ENCODE measurements at places on chromosomes 4 and X.

- DNase-seq, result no peak
These were observed 126.6 kb downstream of the PPP4R3C start for GRCh38 chrX:27336466-27337091.

DNA sequence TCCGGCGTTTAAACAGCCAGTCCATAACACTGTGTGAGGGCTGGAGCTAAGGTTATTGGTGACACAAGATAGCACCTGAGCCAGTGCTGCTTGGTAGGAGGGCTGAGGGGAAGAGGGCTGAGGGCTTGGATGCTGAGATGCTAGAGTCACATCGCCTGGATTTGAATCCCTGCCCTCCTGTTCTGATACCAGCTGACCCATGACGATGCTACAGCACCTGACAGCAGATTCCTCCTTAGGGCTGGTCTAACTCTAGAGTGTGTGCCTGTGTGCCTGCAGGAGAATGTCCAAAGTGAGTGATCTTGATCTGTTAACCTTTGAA lies 102.5 kb downstream of the PTTG2 start:
- DNase-seq, result no peak

DNA sequence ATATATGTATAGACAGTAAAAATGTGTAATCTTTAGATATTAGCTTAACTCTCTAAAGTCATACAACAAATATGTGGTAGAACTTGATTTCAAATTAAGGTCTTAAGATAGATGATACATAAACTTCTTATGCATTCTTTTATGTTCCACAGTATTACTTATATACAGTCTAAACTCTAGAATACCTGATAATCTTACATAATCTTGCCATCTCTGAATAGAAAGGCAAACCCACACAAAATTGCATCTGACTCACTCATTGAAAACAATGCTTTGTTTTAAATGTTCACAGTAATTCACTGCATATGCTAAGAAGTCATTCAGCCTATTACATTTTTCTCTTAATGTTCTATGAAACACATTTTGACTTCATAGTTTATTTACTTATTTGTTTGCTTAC lies 10.1 kb downstream of the SULT1B1 start:
- no peak for DNase-seq

GRCh38 chrX:123425471-123425870 lies 241.4 kb downstream of the GRIA3 start:
- DNase-seq, result no peak

GRCh38 chr4:174763454-174764104 lies 65.5 kb downstream of the GLRA3 start:
- DNase-seq, result no peak

DNA sequence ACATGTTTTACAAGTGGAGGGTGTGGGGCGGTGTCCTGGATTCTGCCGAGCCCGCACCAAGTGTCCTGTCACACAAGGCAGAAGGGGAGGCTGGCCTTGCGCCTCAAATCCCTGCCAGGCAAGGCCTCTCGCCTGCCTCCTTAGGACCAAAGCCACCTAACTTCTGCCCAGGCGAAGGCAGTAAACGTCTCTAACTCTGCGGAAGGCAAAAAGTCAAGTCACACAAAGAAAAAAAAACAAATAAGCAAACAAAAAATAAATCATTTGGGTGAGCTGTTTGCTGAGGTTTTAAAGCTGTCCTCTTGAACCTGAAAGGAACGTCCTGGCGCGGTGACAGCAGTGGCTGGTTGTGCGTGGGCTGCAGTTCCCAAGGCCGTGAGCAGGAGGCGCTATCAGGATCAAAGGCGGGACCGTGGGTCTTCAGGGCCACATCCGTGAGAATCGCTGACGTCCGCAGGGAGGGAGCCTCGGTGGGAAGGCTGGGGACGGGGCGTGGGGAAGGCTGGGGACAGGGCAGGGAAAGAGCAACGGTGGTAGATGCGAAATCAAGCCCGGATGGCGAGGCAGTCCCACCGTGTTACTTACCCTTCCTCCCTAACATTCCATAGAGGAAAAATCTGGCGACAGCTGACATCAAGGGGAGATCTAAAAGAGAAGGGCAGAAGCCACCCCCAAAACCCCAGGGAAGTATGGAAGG lies 99.1 kb downstream of the TRAPPC11 start:
- no peak for DNase-seq

GRCh38 chrX:103376979-103377324 lies 614 bp downstream of the BEX3 start:
- no peak for DNase-seq

DNA sequence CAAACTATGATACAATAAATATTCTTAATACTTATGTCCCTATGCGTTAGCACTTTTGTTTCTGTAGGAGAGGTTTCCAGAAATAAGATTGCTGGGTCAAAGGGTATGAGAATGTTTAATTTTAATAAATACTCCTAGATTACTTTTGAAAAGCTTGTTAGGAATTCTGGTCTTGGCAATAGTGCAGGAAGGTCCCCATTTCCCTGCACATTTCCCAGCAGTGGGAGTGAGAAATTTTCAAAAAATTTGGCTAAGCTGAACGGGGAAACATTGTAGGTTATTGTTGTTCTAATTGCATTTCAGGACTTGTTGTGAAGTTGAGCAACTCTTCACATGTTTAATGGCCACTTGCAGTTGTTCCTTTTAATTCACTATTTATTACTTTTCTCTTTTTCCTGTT lies 27.1 kb downstream of the IGFBP7 start:
- no peak for DNase-seq

- no peak for DNase-seq
These were observed 163.5 kb downstream of the MGST2 start for GRCh38 chr4:139828966-139829664.

GRCh38 chr4:44725166-44725565 lies 1.2 kb downstream of the GNPDA2 start:
- no peak for DNase-seq

DNA sequence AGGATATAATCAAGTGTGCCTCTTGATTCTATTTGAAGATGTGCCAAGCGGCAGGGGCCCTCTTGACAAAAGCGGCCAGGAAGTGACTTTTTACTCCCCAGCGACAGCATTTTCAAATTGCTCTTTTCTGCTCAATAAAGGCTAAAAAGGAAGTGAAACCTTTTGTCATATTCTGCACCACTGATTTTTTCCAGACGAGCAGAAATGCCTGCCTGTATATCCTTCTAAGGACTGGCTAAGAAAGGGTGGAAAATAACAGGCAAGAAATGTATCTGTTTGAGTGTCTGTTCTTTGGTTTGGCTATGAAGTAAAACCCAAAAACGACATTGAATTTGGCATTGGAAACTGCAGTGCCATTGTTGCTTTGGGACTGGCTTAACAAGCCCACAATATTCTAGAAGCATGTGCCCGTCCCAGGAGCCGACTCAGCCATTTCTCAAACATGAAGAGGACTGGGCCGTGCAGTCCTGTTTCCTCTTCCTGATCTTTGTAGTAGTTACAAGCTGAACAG lies 25.4 kb downstream of the TMSB4X start:
- DNase-seq, result no peak

DNA sequence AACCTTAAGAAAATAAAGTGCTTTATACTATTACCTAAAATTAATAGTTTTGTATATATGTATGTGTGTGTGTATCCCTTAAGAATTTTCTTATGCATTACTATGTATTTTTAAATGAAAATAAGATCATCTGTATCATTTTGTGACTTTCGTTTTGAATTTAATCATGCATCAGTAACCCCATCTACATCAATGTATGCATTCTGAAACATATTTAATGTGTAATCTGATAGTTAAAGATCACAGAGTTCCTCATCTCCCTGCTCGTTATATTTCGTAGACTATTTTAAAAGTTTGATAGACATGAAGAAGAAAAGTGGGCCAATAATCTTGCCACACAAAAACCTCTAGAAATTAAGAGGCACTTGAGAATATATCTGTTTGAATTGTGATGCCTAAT lies 7.4 kb downstream of the BMPR1B start:
- DNase-seq, result no peak

GRCh38 chr4:175947117-175947722 lies 118.4 kb upstream of the WDR17 start:
- no peak for DNase-seq

- no peak for DNase-seq
These were observed 59.1 kb upstream of the RXFP1 start for GRCh38 chr4:158462611-158463010.

DNA sequence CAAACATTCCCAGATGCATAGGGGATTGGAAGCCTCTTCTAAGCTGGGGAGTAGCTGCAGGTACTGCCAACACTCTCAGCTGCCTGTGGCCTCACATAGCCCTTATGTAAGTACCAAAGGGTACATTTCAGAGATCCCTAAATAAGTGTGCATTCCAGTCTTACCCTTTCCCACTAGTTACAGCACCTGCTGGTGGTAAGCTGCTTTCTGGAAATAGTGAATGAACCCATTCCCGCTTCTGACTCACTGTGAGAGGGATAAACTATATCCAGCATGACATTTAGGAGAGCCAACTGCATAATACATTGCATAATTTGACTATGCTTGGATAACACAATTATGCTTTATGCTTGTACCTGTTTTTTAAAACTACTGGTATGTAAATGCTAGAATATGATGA lies 149.0 kb downstream of the FAM13A start:
- no peak for DNase-seq

GRCh38 chrX:118726887-118727685 lies at the start of gene IL13RA1:
Gene IL13RA1, plus strand, starts transcription at chrX:118727606. Its CDS starts 33 bp downstream, at chrX:118727639.
- no peak for DNase-seq

DNA sequence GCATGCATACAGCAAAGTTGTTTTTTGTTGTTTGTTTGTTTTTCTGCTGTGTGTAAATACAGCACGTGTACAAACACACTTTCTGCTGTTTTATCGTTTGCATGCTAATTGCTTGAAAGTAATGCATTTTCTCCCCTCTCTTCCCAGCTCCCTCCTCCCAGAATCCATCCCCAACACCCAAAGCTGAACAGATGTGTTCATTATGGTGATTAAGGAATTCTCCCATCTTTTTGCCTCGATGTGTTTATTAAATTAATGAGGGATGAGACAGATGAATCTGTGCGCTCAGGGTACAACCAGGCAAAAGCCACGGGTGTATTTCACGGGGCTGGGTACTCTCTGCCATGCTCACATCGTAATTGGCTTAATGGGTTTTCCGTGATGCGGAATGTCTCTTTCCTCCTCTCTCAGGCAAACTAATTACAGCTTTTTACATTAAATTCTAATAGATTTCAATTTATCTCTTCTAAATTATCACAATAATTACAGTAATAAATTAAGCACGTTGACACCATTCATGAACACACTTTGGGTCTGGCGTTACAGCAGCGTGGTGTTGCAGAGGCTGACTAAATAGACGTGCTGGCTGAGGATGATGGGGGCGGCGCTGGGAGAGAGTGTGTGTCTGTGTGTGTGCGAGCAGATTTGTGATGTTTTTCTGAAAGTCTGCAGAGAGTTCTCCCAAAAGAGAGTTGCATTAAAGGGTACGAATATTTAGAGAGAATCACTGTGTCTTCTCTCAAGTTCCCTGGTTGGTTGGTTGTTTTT lies 117.7 kb downstream of the CRLF2 start:
- no peak for DNase-seq

GRCh38 chr4:179465131-179465797 lies 2023.0 kb upstream of the AGA start:
- no peak for DNase-seq

- peak; percentile 5 for DNase-seq
These were observed at the start of gene FAAH2 for GRCh38 chrX:57286507-57287251. Gene FAAH2, plus strand, starts transcription at chrX:57286706. Its CDS starts 120 bp downstream, at chrX:57286826.

DNA sequence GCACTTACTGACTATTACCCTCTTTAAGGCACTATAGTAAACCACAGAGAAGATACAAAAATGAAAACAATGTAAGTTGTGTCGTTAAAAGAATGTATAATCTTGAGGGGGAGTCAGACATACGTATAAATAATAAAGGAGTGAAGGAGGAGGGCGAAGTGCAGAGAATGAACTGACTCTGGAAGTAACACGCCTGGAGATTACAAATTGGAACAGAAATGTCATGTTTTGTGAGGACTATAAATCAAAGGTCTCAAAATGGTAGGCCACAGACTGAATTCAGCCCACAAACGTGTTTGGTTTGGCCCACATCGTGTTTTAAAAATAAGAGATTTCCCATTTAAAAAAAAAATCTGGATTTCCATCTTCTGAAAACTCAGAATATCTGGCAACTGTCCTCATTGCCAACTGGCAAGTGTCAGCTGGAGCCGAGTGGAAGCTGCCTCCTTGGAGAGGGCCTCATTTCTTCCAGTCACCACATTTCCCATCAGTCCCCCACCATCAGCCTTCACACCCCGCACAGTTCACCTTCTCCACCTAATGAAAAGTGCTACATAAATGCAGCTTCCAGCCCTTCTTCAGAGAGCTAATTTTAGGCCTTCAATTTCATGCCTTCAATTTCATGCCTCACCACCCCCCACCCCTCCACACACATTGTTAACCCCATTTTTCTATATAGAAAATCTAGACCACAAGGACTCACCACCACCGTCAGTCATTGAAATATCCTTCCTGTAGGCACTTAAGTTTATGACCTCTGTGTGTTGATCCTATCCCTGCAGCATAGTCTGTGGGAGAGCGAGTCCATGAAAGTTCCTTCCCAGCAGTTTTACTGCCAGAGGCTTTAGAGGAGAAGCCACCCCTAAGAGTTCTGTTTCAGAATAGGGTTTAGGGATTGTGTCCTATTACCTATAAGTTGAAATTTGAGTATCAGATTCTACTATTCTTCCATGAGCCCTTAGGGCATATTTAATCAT lies 32.0 kb upstream of the COL25A1 start:
- DNase-seq, result no peak

DNA sequence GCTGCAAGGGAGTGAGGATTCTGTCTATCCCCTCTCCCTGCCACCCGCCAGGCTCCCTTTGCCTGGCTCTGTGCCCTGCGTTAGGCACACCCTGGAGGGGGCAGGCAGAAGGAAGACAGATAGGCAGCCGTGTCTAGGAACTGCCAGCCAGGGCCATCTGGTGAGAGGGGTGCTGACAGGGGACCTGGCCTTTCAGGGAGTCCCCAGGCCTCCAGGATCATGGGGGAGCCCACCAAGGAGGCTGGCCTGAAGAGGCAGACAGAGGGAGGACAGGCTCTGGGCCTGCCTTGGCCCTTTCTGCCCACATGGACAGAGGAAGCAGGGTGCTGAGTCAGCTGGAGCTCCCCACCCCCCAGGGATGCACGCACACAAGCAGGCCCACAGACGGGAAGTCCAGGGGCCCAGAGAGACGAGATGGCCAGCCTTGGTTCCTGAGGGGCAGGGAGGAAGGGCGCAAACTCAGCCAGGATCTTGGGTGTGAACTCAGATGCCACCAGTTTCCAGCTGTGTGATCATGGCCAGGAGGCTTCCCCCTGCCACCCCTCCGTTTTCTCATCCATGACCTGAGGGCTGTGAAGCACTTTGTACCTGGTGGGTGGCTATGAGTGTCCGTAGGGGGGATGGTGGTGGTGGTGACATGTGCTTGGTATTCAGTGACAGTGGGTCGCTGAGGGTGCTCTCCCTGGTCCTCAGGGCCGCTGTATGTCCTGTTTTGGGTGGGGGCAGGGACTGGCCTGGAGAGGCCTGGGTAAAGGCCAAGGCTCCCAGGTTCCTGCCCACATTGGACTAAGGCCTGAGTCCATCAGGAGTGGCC lies 1.8 kb downstream of the SH3BP2 start:
- no peak for DNase-seq
